Umbilical cord (tissue), 2 donors: ENCODE measurements at places on chromosomes 7 and 10. TPM values are rescaled to one million over a fixed set of nuclear protein-coding genes. Genes with fewer than 3 reads are reported as not detected.

The ITIH5 gene
- 72.5 TPM for total RNA-seq

The MMP21 gene
- not detected for total RNA-seq

DNA sequence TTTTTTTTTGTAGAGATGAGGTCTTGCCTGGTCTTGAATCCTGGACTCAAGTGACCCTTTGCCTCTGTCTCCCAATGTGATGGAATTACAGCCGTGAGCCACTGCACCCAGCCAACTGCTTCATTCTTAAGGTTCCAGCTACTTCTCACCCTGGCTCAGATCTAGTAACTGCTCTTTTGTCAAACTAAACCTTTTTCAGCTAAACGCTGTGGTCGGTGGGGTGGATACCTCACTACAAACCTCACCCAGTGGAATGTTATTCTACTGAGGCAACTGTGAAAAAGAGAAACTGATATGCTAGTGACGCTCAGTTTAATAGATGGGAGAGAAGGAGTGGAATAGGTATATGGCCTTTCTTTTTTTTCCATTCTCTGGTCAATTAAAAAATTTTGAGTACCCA is 1.7 kb upstream of the MRLN start:
- DNase-seq, result no peak

GRCh38 chr7:685540-685939 is 41.0 kb upstream of the DNAAF5 start:
- no peak for DNase-seq

The TLX1 gene
- 3.4 TPM for total RNA-seq
